ENCODE measurements at places on chromosomes 5 and 9.

DNA sequence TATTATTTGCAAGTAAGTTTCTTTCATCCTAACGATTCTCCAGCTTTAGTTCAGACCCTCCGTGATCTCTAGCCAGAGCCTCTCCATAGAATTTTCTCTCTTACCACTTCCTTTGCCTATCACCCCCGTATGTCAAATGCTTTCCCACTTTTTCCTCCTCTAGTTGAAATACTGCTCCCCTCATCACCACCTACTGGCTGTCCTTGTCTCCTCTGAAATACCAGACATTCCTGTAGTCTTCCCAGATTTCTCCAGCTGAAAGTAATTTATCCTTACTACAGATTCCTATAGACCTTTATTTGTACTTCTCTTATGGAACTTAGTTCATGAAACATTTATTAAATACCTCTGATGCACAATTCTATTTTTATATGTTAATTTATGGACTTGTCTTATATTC, 36.0 kb upstream of the GLIPR2 start:
- DNase-seq = no peak

DNA sequence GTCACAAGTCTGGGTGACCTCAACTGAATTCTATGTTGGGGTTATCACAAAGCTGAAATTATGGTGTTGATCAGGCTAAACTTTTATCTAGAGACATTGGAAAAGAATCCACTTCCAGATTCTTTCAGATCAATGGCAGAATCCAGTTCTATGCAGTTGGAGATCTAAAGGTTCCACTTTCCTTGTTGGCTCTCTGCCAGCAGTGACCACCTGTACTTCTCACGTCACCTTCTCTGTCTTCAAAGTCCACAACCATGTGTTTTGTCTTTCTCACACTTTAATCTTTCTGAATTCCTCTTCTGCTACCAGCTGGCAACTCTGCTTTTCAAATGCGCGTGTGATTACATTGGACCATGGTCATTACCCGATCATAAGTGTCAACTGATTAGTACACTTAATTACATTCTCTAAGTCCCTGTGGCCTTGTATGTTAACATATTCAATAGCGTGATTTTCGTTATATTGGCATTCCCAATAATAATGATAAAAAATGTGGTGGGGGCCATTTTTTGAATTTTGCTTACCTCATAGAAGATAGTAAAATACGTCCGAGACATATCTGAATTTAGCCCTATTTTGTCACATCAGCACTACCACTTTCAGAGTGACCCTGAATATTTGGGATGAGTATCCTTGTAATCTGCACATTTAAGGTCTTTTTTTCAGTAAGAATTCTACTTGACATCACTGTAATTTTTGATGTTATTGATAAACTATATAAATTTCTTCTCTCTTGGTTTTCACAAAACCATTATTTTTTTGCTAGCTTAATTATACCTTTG, 73.7 kb upstream of the PRDM9 start:
- no peak for DNase-seq

GRCh38 chr5:168011096-168011495, 280.3 kb upstream of the WWC1 start:
- no peak for DNase-seq

DNA sequence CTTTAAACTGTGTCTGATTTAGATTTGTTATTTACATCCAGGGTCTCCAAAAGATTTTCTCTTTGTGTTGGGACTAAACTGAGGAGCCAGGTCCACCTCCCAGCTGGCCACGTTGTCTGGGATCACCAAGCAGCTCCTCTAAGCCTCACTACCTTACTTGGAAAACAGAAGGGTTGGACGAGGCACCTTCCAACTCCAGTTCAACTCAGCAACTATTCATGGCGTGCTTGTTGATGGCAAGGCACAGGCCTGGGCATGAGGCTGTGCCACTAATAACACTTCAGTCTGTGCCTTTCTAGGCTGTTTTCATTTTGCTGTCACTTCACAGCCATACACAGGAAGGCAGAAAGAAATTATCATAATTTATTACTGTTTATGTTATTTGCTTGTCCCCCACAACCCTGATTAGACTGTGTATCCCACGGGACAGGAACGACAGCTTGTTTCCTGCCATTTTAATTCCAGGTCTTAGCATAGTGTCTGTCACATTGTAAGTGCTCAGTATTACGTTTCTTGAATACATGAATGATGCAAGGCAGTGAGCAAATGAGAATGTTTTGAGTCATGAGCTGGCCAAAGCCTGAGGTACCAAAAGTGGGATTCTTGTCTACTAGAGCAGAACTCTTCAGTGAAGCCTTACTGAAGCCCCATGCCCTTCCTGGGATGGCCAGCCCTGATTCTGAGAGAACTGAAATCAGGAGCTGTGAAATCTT, 125.8 kb downstream of the GALNT10 start:
- no peak for DNase-seq

DNA sequence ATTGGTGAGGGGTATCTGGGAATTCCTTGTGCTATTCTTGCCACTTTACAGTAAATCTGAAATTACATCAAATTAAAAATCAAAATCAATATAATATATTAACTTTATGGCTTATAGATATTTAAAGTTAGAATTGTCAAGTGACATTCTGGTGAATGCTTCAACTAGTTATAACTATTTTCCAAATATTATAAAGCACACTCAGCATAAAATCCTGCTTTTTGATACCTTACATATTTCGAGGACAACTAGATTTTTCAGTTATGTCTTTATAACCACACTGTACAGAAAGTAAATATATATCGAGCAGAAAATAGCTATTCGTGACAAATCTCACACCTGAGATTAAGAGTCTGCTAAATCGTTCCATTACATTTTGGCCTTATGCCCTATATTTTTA, 210.2 kb downstream of the PDE4D start:
- DNase-seq = no peak
